ENCODE measurements at places on chromosomes 3 and 15.
A peak's percentile ranks its signal among the peaks of the same experiment; 100 is the strongest.

DNA sequence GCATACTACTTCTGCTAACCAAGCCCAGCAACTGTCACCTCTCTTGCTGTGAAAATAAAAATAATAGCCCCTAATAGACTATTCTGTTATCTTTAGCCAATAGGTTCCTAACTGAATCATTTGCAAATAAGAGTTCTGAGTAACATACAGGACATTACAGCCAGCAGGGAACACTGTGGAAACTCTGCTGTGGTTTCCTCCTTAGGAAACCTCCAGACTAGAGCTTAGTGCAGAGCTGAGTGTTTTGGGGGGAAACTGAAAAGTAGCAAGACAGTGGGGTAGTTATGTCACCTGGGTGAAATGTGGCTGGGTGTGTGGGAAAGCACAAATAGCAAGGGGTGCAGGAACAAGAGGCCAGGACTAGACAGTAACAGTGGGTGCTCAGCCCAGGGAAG lies 32.4 kb downstream of the DZIP1L start:
- no peak for DNase-seq

DNA sequence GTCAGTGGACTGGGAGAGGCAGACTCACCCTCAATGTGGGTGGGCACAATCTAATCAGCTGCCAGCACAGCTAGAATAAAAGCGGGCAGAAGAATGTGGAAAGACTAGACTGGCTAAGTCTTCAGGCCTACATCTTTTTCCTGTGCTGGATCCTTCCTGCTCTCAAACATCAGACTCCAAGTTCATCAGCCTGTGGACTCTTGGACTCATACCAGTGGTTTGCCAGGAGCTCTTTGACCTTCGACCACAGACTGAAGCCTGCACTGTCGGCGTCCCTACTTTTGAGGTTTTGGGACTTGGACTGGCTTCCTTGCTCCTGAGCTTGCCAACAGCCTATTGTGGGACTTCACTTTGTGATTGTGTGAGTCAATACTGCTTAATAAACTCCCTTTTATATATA lies 68.0 kb downstream of the CNTN3 start:
- DNase-seq: no peak

DNA sequence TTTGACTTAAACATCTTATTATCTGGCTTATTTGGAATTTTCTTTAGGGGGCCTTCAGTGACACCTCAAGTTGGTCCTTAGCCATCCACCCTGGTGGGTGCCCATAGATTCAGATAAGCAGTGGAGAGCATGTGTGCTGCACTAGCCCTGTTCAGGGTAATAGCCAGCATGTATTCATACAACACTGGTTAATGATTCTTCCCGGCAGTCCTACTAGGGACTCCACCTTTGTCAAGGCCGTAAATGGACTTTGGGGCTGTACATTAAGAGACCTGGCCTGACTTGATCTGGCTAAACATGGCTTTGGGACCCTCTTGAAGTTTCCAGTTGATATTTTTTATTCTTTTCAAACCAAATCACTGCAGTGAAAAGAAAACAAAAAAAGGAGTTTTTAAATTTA lies 125.8 kb downstream of the PTPRG start:
- no peak for DNase-seq

- DNase-seq: no peak
These were observed 55.1 kb upstream of the PLXNA1 start for GRCh38 chr3:126927846-126928245.

GRCh38 chr3:66537735-66538134 lies 36.9 kb upstream of the LRIG1 start:
- no peak for DNase-seq

DNA sequence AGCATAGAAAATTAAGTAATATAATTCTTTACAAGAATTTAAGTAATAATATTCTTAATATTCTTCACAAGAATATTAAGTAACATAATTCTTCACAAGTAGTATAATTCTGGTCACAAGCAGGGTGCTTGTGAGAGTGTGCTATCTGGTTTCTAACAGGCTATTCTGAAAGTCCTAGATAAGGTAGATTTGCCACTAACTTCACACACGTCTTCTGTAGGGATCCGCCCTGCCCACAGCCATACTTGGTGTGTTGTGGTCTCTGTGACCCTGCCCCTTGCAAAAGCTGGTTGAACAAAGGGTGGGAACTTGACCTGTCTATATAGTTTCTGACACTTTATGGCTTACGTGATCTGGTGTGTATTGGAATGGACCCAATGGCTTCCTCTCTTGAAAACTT lies 253.4 kb upstream of the MDFIC2 start:
- no peak for DNase-seq

GRCh38 chr15:94692710-94693109 lies 461.3 kb downstream of the MCTP2 start:
- no peak for DNase-seq

GRCh38 chr15:32919749-32920414 lies 202.1 kb downstream of the GREM1 start:
- DNase-seq: no peak

DNA sequence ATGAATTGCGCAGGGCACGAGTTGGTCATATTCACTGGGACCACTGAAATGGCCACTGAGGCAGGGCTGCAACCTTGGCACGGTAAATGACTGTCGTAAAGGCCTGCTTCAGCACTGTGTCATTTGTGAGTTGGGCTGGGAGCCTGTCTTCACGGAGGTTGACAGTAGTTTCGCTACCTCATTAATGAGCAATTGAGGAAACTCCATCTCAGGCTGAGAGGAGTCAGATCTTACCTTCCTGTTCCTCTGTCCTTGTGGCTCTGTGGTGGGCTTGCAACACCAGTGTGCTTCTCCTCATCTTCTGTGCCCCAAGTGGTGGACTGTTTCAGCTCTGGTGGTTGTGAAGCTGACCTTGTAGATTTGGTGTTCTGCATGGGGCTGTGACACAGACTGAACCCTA lies 80.1 kb upstream of the EIF1B start:
- no peak for DNase-seq

- no peak for DNase-seq
These were observed 17.9 kb downstream of the NR2F2 start for GRCh38 chr15:96348112-96349027.

DNA sequence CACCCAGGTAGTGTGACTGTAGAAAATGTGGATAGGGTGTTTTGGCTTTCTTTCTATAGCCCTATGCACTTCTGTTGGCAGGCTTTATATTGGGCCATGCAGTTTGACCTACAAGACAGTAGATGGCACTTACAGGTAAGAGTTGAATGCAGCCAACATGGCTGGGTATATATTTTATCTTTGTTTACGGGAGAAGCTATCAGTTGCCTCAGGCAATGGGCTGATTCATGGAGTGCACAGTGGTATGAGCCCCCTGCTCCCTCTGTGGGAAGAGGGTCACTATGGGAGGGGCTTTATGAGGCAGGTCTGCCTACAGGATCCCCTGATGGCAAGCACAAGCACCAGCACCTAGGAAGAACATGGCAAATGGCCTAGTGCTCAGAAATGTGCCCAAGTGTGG lies 301.2 kb upstream of the CDIN1 start:
- no peak for DNase-seq

DNA sequence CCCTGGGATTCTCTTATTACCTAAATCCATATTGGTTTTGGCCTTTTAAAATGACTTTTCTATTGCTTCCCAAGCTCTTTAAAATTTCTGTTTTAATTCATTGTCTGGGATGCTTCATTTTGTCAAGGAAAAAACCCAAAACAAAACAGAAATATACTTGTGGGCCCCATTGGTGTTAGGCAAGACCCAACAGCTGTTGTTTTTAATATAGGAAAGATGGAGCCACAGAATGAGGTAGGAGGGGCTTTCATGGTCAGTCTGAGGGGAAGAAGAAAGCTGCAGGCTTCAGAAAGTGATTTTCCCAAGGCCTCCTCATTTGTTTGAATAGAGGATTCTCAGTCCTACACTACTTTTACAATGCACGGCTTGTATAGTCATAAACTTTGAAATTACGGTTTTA lies 180.5 kb downstream of the MCTP2 start:
- no peak for DNase-seq

DNA sequence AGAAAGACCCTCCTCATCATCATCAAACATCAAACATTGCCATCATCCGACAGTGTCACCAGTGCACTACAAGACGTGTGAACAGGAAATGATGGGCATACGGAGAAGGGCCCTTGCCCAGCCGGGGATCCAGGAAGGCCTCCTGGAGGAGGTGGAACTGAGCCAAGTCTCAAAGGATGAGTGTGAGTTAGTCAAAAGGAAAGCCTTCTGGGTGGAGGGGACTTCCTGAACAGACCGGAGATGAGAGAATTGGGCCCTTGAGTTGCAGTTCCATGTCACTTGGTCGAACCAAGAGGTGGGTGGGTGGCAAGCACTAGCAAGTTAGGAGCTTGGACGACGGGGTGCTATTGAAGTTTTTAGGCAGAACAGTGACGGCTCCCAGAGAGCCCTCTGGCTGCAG lies 8.5 kb downstream of the SEMA4B start:
- DNase-seq: no peak

DNA sequence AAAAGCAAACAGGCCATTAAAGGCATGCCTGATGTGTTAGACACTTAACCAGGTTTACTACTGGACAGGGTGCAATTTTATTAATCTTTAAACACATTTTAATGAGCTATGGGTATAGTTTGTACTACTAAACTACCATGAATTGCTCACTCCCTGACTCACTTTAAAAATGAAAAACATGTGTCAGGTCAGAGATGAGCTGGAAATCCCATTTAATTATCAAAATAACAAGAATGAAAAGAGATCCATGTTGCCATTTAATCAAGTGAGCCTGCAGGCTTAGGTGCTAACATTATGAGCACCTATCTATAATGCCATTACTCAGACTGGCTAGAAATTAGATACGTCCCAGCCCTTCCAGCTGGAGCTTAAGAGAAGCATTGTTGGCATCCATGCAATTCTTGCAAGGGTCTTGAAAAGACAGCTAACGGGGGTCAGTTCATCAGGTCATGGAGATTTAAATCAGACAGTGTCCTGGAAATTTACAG lies 224.4 kb downstream of the THRB start:
- no peak for DNase-seq

DNA sequence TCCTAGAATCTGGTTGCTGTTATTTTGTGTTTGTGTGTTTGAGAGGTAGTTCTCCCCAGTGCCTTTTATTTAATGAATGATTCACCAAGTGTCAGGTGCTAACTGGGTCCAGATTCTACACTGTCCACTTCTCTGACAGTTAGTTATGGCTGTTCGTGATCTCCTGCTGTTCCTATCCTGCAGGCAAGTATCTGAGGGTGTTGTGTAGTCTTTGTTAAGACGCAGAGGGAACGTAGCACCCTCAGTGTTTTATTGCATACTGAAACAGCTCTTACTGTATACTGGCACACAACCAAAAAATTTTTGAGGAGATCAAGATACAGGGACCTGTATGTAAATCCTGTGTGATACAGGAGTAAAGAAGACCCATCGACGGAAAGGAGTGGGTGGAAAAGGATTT lies 1271.3 kb downstream of the ROBO1 start:
- no peak for DNase-seq

DNA sequence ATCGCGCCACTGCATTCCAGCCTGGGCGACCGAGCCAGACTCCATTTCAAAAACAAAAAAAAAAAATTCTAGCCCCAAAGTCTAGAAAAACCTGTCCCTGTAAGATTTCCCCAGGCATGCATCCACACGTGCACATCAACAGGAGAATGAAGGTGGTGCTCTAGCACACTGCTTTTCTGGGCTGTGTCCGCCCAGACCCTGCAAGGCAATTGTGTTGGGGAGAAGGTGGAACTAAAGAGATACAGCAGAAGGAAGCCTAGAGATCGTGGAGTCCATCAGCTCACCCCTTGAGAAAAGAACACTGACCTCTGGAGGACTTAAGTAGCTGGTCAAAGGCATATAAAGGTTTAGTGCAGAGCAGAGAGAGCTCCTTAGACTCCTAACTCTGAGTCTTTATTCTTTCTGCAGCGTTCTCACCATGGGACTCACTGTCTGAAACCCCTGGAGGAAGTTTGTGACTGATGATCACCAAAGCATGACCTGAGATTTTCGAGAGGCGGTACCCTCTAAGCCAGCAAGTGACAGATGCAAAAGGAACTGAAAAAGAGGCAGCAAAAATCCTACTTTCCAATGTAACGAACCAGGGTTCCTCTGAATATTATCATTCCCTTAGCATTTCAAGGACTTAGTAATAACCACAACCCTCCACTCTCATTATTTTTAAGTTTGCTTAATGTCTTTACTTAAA lies 179.8 kb downstream of the MEX3B start:
- DNase-seq: no peak

DNA sequence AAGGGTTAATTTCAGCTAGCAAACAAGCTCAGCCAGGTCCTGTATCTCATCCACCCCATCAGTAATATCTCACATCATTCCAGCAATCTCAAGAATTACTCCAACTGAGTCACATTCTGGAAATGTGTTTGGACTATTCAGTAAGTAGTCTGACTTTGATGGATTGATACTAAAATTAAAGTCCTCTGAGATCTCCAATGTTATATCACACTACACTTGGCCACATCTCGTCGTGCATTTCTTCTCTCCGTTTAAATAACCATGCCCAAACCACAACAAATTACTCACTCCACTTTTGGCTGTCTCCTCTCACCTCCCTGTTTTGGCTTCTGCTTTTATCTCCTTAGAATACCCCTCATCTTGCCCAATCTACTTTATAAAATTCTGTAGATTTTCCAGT lies 292.2 kb downstream of the PYDC2 start:
- no peak for DNase-seq

DNA sequence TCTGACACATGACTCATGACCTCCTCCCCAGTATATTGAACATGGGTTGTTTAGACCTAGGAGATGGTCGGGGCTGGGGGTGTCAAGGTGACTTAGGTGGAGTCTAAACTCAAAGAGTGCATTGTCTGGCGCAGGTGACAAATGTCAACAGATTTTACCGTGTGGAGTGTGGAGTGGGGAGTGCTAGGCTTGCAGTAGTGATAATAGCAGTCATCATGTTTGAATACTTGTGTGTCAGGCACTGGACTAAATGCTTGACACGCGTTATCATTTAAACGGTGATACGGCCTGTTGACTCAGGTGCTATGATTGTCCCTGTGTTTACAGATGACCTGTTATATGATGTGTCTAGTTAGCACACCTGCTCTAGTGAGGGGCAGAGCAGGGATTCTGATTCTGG lies 30.8 kb downstream of the MUC20 start:
- peak; percentile 70 for DNase-seq

DNA sequence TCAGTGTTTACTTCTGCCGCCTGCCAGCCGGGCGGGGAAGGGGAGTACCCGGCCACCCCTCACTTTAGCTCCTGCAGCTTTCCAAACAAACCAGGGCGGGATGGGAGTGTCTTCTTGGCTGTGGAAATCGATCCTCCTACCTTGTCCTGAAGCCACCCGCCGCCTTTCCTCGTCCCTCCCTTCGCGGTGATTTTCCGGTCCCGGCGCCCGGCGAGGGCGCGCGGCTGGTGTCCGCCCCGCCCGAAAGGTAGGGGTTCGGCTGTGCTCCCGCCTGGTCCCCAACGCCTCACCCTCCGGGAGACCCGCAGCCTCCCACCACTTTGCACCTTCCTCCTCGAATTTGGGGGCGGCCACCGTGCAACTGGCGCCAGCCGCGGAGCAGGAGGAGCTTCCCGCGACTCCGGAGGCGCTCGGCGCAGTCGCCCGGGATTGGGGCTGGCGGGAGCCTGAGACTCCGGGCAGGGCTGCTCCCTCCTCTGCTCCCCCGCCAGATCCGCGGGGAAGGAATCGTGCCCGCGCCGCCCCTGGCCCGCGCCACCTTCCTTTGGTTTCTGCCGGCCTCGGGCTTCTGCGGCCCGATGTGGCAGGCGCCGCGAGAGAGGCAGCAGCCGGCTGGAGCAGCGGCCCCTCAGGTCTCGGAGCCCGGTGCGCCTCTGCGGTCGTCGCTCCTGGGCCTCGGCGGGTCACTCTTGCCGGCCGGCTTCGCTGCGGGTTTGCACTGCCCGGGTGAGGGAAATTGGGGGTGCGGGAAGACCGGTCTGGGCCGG lies 30.7 kb upstream of the ST3GAL6 start:
- DNase-seq: no peak

Measured in NCI-H1436 treated with DMSO at 0.1 percent for 48 hours (cell line).